ENCODE measurements at places on chromosomes 7 and 10.

GRCh38 chr7:29135846-29136245 is 10.5 kb downstream of the CPVL start:
- peak; percentile 49 for DNase-seq

DNA sequence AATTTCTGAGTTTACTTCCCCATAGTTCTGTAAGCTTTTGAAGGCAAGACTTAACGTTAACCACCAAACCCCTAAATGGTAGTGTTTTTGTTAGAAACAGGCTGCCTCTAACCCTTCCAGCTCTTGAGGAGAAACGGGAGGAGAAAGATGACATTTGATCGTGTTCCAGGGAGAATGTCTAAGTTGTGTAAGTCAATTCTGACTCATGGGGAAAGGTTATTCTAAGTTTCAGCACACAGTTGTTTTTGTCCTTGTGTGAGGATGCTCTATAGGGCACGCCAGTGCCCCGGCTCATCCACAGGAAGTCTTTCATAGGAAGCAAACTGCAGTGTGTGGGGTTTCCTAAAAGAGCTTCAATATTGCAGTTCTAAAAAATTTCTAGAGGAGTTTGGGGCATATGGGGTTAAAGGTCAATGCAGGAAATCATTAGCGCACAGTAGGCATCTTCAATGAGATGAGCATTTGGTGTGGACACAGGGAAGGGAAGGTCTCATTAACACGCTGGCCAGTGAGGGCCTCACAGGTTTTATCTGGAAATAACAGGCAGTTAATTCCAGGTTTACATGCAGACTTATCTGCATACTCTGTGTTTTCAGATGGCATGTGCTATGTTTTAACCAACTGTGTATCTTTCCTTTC is 638.2 kb upstream of the IGFBP3 start:
- no peak for DNase-seq

DNA sequence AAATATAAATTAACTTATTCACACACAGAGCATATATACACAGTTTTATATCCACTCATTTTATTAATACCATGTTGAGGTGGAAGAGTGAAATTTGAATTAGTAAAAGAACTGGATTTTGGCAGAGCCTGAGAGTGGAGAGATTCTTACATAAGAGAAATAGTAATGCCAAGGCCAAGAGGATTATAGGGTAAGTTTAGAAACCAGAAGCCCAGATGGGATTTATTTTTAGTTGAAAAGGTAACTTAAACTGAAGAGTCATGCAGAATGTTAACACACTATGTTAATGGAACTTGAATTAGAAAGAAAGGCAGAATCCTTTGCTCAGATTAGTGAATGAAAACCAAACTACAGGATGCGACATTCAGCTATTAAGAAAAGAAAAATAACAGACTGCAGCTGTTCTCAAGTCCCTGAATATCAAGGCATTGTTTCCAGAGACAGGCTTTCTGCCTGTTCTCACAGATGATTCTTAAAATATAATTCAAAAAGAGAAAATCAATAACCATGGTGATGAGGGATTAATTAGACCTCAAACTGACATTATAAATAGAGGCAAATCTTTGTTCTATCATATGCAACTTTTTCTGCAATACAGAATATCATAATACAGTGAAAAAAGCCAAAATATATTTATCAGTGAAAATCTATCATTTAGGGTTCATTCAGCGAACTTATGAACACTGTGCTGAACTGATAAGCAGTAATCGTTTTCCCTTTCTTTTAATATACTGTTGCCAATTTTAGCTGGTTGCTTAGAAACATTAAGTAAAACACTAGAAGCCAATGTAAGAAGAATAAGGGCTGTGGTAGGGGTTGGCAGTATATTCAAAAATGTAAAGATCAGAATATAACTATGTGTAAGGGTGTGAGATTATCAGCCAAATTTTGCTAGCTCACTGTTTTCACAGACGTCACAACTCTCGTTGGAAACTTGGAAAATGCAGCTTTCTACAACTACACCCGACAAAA is 34.4 kb downstream of the HECTD2 start:
- DNase-seq, result no peak

GRCh38 chr7:69963393-69963792 is 365.1 kb downstream of the AUTS2 start:
- no peak for DNase-seq

DNA sequence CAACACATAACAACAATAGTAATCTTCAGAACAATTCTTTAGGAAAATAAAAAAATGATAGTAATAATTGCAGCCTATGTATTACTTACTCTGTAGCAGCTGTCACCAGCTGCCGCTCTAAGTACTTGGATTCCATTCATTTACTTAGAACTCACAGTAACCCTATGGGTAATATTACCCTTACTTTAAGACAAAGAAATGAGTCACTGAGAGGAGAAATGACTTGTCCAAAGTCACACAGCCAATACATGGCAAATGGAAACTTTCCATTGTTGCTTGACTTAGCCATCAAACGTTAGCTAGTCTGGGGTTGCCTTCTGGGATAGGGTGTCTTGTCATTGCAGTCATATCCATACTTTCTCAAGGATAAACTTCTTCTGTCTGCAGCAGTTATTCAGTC is 3.6 kb downstream of the CCNY start:
- no peak for DNase-seq

DNA sequence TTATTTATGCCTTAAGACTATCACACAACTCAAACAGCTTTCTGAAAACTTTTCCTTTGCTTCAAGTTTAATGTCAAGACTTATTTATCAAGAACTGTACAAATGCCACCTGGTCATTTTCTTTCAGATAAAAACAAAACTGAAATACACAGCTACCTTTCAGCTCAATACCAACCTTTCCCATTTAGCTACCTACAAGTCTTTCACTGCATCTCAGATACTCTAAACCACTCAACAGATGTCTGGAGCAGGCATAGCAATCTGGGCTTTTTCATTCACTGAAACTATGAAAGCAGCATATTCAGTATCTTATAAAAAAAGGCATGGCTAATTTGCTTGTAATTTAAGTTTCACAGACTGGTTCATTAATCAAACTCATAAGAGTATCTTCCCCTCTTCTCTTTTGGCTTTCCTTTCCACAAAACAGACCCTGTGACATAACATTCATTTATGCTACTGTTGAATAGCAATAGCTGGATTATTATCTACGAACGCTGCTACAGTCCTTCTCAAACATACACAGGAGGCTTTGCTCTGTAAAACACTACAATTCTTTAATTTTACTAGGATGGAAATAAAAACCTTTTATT is 8.2 kb downstream of the TRA2A start:
- no peak for DNase-seq

- DNase-seq, result no peak
These were observed 13.1 kb downstream of the DDC start for GRCh38 chr7:50552139-50552538.

DNA sequence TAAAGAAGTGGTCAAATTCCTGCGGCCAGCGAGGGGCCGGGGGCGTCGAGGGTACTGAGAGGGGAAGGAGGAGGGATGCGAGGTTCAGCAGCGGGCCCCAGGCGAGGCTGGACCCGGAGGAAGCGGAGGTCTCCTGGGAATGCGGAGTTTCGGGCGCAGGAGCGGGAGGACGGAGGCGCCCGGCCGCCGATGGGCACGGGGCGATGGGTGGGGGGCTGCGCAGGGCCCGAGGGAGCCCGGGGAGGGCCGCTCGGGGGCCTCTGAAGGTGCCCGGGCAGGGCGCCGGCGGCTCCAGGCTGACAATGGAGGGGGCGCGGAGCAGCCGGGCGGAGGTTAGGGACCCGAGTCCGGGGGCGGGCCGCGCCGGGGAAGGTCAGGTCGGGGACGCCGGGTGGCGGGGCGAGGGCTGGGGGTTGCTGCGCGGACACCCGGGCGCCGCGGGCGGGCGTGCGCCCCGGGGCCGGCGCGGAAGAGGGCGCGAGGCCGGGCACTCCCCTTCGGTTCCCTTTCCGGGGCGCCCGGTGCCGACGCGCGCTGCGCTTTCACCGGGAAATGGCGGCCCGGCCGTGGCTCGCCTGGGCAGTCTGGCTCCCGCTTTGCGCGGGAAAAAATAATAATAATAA is 683 bp downstream of the MACROH2A2 start:
- DNase-seq, result no peak

- DNase-seq, result no peak
These were observed 8.3 kb downstream of the BCL7B start for GRCh38 chr7:73549176-73549575.

- DNase-seq, result no peak
These were observed 1.5 kb downstream of the ENTPD7 start for GRCh38 chr10:99660662-99661376.

GRCh38 chr10:93766918-93767317 is 9.2 kb downstream of the LGI1 start:
- DNase-seq, result no peak

- no peak for DNase-seq
These were observed 246.3 kb upstream of the VWC2 start for GRCh38 chr7:49527182-49527581.

DNA sequence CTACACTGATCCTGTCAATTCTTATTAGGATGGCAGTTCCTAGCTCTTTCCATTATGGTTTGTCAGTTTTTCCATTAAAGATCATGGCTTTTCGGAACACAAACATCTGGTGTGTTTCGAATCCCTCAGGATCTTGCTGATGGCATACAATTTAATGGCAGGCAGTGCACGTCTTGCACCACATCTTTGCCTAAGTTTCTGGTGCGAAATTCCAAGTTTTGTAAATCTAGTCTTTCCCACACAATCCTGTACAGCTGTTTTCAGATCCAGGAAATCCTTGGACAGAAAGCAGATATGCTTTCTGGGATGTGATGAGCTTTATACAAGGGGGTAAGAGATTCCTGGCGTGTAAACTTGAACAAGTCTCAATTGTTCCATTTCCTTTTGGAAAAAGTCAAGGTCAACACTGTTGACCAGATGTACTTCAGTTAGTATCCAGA is 224.3 kb upstream of the PHYHIPL start:
- no peak for DNase-seq

GRCh38 chr7:12929476-12930140 is 242.2 kb downstream of the ARL4A start:
- DNase-seq, result no peak

DNA sequence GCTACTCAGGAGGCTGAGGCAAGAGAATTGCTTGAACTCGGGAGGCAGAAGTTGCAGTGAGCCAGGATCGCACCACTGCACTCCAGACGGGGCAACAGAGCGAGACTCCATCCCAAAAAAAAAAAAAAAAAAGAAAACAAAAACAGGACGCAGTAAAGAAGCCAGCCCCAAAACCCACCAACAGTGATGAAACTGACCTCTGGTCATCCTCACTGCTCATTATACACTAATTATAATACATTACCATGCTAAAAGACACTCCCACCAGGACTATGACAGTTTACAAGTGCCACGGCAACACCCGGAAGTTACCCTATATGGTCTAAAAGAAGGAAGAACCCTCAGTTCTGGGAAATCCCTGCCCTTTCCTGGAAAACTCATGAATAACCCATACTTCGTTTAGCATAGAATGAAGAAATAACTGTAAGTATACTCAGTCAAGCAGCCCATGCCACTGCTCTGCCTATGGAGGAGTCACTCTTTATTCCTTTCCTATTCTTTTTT is 40.0 kb upstream of the EIF4H start:
- no peak for DNase-seq

DNA sequence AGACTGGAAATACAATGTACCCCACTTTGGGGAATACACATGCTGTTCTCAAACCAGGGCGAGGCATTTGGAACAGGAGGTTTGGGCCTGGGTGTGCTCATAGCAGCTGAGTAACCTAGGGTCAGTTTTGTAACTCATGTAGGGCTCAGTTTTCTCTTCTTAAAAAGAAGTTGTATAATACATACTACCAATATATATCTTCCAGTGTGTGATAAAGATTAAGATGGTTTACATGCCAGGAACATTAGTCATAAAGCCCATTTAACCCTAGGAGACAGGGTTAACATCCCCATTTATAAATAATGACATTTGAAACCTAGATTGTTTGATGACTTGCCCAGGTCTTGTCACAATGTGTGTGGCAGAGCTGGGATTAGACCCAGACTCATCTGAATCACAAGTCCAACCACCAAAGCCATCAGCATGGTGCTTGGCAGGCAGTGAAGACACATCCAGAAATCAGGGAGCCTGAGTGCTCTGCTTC is 6.0 kb downstream of the AKR1B10 start:
- no peak for DNase-seq

- no peak for DNase-seq
These were observed 874.6 kb downstream of the LRMDA start for GRCh38 chr10:76305930-76306615.

GRCh38 chr7:158531661-158532060 is 56.0 kb downstream of the PTPRN2 start:
- no peak for DNase-seq

- DNase-seq, result no peak
These were observed 23.7 kb downstream of the ZNF775 start for GRCh38 chr7:150402671-150403321.

- no peak for DNase-seq
These were observed 33.8 kb upstream of the PRLHR start for GRCh38 chr10:118629211-118629610.

DNA sequence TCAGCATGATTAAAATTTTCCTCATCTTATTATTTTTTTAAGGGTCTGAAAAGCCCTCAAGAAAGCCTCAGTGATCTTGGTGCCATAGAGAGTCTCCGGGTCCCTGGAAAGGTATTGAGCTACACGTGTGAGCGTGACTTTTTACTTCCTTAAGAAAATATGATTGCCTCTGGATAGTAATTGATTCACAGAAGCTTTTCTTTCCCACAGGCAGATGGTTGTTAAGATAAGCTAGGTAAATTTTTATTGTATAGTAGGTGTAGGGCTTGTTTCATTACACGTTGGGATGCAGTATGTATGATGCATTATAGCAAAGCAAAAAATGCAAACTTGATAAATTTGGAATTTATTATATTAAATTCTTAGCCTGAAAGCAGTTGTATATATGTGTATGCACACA is 7.7 kb downstream of the VPS50 start:
- DNase-seq, result no peak

DNA sequence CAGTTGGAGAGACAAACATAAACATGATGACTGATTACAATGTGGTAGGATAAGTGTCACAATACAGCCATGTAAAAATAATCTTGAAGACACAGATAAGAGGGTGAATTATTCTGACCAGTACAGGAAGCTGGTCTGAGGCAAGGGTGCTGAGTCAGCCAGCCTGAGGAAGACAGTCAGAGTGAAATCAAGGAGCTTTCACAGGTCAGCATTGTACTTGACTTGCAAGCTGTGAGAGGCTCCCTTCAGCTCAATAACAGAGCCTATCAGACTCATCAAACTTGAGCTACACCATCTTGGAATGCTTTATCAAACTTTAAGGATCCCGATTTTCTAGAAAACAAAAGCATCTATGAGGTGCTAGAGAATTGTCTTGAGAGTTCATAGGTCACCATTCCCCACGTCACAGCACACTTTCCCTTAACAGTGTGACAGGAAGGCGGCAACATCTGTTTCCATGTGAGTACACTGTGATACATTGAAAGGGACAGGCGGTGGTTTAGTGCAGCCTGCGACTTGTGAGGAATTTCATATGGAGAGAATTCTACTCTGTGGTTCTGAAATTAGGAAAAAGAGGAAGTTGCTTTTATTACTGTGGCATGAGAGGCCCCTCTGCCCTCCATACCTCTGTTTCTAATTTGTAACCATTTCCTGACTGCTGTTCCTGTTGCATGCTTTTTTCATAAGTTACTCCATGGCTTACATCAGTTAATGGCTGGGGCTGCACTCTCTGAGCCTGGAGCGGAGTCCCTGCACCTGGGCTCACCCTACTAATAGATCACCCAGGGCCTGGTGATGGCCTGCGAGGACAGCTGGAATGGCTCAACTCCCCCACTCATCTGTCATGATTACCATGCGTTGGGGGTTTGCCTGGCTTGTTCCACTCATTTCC is 417.1 kb downstream of the SUGCT start:
- DNase-seq, result peak; percentile 14

Data from pons (tissue), 1 donor.